Left ventricle myocardium inferior (tissue), 1 donor: ENCODE measurements at places on chromosomes 7 and 10.

GRCh38 chr10:127343821-127344220 lies 147.4 kb upstream of the INSYN2A start:
- DNase-seq, result no peak
- H3K4me3 ChIP-seq, result no peak overlapping the region
- no peak overlapping the region for H3K27ac ChIP-seq
- no peaks in the 10 kb centered on the region for H3K4me1 ChIP-seq
- H3K27me3 ChIP-seq, result no peaks in the 10 kb centered on the region

DNA sequence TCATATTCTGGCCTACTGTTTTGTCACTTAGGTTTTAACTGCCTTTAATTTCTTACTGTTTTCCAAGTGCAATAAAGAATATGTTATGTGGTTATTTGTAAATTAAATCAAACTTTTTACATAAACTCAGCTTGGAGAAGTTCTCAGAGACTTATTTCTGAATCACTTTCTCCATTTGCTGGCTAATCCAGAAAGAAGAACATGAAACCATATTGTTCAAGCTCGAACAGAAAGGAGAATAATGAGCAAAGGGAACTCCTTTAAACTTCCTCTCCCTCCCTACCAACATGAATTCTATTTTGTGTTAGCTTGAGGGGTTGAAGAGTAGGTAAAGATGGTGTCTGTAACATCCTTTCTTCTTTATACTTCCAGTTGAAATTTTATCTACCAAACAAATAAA lies 52.3 kb downstream of the SHTN1 start:
- H3K36me3 ChIP-seq, result peaks cover 8% of the 10 kb centered on the region
- no peaks in the 10 kb centered on the region for H3K4me1 ChIP-seq
- H3K27ac ChIP-seq, result no peak overlapping the region

DNA sequence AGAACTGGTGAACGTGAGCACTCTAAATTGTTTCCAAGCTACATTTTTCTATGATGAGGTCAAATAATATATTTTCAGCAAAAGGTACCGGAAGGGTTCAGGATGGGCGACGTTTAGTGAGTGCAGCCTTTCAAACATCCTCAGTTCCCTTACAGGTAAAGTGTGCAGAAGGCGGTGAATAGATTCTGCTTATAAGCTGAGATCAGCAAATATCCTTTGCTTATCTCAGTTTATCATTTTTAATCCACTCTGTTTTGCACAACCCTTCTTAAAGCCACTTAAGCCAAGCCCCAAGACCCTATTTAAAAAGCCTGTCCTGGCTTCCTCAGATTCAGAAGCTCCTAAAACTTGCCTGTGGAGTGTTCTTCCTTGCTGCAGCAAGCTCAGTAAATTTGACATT lies 103.1 kb upstream of the DGKB start:
- no peak overlapping the region for H3K4me3 ChIP-seq
- DNase-seq, result no peak
- no peaks in the 10 kb centered on the region for H3K4me1 ChIP-seq

- no peak for DNase-seq
- no peaks in the 10 kb centered on the region for H3K4me1 ChIP-seq
- no peak overlapping the region for H3K4me3 ChIP-seq
- H3K27ac ChIP-seq, result no peak overlapping the region
These were observed 12.1 kb downstream of the PNLIPRP1 start for GRCh38 chr10:116602648-116603400.

DNA sequence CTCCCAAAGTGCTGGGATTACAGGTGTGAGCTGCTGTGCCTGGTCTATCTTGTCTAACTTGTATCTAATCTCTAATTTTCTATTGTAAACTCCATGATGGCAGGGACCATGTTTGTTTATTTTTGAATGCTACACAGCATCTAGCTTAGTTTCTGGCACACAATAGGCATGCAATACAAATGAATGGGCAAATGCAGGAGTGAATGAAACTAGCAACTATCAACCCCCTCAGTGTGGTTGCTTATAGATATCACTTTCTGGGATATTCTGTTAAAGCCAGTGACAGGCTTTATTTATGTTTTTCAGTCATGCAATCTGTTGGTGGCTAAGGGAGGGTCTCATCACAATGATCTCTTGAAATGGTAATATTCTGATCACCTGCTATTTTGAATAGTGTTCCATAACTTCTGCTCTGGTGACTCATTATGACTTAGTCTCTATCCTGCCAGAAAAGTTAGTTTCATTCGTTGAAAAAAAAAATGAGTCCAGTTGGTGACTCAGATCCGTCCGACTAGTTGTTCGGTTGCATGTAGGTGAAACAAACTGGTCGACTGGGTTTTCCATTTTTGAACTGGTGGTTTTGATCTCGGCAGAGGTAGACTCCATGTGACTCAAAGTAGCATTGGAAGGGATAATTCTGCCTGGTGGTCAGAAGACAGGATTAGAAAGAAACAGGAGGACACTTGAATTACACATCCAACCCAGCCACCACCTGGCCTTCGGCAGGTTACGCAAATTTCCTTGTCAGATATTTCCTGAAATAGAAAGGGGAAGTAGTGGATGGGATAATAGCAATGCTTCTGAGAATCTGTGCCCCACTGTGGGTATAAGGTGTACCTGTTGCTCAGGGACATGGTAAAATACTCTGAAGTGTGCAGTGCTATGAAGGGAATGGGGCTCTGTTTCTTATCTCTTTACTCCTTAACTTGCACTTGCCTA lies 76.8 kb downstream of the GATA3 start:
- H3K27me3 ChIP-seq, result peaks cover 19% of the 10 kb centered on the region
- H3K36me3 ChIP-seq, result no peaks in the 10 kb centered on the region
- H3K27ac ChIP-seq, result no peak overlapping the region
- H3K4me3 ChIP-seq, result no peak overlapping the region

- DNase-seq, result no peak
- no peak overlapping the region for H3K4me3 ChIP-seq
- H3K36me3 ChIP-seq, result no peaks in the 10 kb centered on the region
- H3K27me3 ChIP-seq, result no peaks in the 10 kb centered on the region
These were observed 318.4 kb upstream of the KAT6B start for GRCh38 chr10:74507951-74508350.

- no peak overlapping the region for H3K27ac ChIP-seq
- peaks cover 23% of the 10 kb centered on the region for H3K36me3 ChIP-seq
- H3K4me3 ChIP-seq, result no peak overlapping the region
- H3K4me1 ChIP-seq, result peaks cover 79% of the 10 kb centered on the region
- DNase-seq, result no peak
- no peaks in the 10 kb centered on the region for H3K27me3 ChIP-seq
These were observed 40.6 kb downstream of the NHLRC2 start for GRCh38 chr10:113895018-113895417.

DNA sequence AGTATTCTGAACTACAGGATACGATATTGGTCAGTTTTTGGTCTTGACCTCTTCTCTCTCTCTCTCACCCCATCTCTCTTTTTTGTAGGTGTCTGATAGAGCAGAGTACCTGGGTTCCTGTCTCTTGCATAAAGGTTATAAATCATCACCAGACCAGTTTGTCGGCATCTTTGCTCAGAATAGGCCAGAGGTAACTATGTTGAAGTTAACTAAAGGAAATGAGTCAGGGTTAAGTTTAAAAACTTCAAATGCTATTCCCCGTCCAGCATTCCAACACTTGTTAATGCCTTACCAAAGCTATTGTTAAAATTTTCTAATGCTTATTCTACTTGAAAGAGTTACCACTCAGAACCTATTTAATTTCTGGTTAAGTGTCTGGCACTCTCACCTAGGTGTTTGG lies 30.7 kb downstream of the ACSL5 start:
- peaks cover 8% of the 10 kb centered on the region for H3K36me3 ChIP-seq
- no peak for DNase-seq
- no peak overlapping the region for H3K27ac ChIP-seq
- no peaks in the 10 kb centered on the region for H3K4me1 ChIP-seq

DNA sequence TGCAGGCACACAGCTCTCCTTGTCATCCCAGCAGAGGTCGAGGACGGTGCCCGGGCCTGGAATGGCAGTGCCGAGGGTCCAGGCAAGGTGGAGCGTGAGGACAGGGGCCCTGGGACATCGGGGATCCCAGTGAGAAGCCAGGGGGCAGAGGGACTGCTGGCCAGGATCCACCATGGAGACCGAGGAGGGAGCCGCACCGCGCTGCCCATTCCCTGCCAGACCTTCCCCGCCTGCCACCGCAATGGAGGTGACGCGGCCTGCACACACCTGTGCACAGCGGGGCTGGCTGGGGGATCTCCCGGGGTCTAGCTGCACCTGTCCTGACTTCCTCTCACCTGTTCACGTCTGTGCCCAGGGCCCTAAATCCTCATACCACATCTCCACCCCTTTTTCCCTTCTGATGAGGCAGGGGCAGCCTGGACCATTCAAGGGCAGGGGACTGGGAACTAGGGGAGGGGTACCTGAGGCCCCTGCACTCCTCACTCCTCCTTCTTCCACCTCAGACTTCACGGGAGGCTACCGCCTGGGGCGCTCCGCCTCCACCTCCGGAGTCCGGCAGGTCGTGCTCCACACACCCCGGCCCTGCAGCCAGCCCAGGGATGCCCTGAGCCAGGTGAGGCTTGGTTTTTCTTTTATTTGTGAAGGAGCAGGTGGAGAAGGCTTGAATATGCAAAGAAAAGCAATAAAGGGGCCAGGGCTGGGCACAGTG lies 6.9 kb downstream of the NYAP1 start:
- no peaks in the 10 kb centered on the region for H3K36me3 ChIP-seq
- no peak overlapping the region for H3K4me3 ChIP-seq

DNA sequence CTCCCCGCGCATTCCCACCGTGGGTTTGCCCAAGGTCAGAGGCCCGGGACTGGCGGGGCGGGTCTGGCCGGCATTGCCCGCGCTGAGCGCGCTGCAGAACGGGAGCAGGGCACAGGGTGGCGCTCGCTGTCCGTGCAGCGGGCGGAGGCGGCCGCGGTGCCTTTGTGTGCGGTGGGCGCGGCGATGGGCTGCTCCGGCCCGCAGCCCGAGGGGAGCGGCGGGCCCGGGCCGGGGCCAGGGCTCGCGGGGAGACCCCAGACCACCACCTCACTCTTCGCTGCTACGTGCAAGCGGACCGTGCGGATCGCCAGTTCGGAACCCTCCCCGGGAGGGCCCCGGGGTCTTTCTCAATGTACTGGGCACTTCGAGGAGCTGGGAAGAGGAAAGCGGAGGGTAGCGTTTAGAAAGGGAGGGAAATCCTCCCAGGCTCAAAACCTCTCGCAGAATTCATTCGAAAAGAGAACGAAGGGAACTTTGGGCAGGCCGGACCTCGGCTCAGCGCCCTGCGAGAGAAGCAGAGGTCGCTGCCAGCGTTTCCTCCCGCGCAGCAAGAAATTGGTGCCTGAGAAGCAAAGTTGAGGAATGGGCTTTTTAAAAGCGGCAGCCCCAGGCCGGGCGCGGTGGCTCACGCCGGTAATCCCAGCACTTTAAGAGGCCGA lies 8.5 kb downstream of the SP8 start:
- peak overlapping the region; percentile 52 for H3K4me3 ChIP-seq
- no peak for DNase-seq
- peaks cover 100% of the 10 kb centered on the region for H3K27me3 ChIP-seq
- no peaks in the 10 kb centered on the region for H3K36me3 ChIP-seq

DNA sequence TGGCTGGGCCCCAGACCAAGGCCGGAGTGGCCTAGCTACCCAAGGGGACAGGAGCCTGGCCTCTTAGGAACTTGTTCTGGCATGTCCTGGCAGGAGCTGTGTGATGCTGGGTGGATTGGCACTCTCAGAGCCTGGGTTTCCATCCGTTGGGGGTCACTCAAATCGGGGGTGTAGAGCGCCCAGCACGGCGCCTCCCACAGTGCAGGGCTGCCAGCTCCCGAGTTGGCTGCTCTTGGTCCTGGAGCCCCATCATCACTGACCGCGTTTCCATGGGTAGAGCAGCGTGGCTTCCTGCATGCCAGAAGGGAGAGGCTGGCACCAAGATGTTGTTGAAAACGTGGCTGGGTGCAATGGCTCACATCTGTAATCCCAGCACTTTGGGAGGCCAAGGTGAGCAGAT lies 70.3 kb downstream of the UNCX start:
- H3K4me1 ChIP-seq, result no peaks in the 10 kb centered on the region
- no peaks in the 10 kb centered on the region for H3K36me3 ChIP-seq
- peaks cover 67% of the 10 kb centered on the region for H3K27me3 ChIP-seq
- DNase-seq, result no peak
- H3K4me3 ChIP-seq, result no peak overlapping the region

- H3K27me3 ChIP-seq, result no peaks in the 10 kb centered on the region
- H3K27ac ChIP-seq, result no peak overlapping the region
- no peak overlapping the region for H3K4me3 ChIP-seq
- H3K36me3 ChIP-seq, result no peaks in the 10 kb centered on the region
- H3K4me1 ChIP-seq, result no peaks in the 10 kb centered on the region
- DNase-seq, result no peak
These were observed 941.8 kb upstream of the POT1 start for GRCh38 chr7:125871431-125871830.

- H3K27ac ChIP-seq, result no peak overlapping the region
- H3K27me3 ChIP-seq, result no peaks in the 10 kb centered on the region
- H3K4me1 ChIP-seq, result no peaks in the 10 kb centered on the region
- H3K36me3 ChIP-seq, result no peaks in the 10 kb centered on the region
These were observed 140.7 kb downstream of the VTI1A start for GRCh38 chr10:112587729-112588128.

GRCh38 chr7:141455723-141456122 lies 95.5 kb upstream of the AGK start:
- H3K36me3 ChIP-seq, result no peaks in the 10 kb centered on the region
- no peak overlapping the region for H3K4me3 ChIP-seq
- DNase-seq, result no peak
- H3K4me1 ChIP-seq, result peaks cover 17% of the 10 kb centered on the region
- H3K27me3 ChIP-seq, result no peaks in the 10 kb centered on the region

- H3K36me3 ChIP-seq, result peaks cover 8% of the 10 kb centered on the region
- peak; percentile 50 for DNase-seq
- peak overlapping the region; percentile 88 for H3K27ac ChIP-seq
- H3K27me3 ChIP-seq, result peaks cover 26% of the 10 kb centered on the region
- peak overlapping the region; percentile 74 for H3K4me3 ChIP-seq
These were observed 4.2 kb downstream of the ELN start for GRCh38 chr7:74032191-74032490.

- H3K27ac ChIP-seq, result no peak overlapping the region
- DNase-seq, result no peak
- H3K4me1 ChIP-seq, result peaks cover 5% of the 10 kb centered on the region
- no peak overlapping the region for H3K4me3 ChIP-seq
- no peaks in the 10 kb centered on the region for H3K27me3 ChIP-seq
These were observed 266.8 kb downstream of the CELF2 start for GRCh38 chr10:11284291-11285085.

- H3K36me3 ChIP-seq, result no peaks in the 10 kb centered on the region
- no peaks in the 10 kb centered on the region for H3K4me1 ChIP-seq
- no peak for DNase-seq
- H3K27ac ChIP-seq, result no peak overlapping the region
- H3K4me3 ChIP-seq, result no peak overlapping the region
These were observed 285.3 kb downstream of the NRG3 start for GRCh38 chr10:82160307-82160706.

GRCh38 chr7:45072131-45073030 lies 16.4 kb downstream of the NACAD start:
- no peak overlapping the region for H3K4me3 ChIP-seq
- H3K36me3 ChIP-seq, result peaks cover 99% of the 10 kb centered on the region
- no peak for DNase-seq
- H3K27ac ChIP-seq, result no peak overlapping the region

- H3K36me3 ChIP-seq, result peaks cover 12% of the 10 kb centered on the region
- H3K4me1 ChIP-seq, result peaks cover 77% of the 10 kb centered on the region
These were observed 1.3 kb downstream of the OGA start for GRCh38 chr10:101816913-101817336.
